ENCODE measurements at places on chromosomes 5 and 9. TPM values are rescaled to one million over a fixed set of nuclear protein-coding genes. Genes with fewer than 3 reads are reported as not detected.

GRCh38 chr5:77170-77501, 14.8 kb upstream of the PLEKHG4B start:
- DNase-seq, result no peak

DNA sequence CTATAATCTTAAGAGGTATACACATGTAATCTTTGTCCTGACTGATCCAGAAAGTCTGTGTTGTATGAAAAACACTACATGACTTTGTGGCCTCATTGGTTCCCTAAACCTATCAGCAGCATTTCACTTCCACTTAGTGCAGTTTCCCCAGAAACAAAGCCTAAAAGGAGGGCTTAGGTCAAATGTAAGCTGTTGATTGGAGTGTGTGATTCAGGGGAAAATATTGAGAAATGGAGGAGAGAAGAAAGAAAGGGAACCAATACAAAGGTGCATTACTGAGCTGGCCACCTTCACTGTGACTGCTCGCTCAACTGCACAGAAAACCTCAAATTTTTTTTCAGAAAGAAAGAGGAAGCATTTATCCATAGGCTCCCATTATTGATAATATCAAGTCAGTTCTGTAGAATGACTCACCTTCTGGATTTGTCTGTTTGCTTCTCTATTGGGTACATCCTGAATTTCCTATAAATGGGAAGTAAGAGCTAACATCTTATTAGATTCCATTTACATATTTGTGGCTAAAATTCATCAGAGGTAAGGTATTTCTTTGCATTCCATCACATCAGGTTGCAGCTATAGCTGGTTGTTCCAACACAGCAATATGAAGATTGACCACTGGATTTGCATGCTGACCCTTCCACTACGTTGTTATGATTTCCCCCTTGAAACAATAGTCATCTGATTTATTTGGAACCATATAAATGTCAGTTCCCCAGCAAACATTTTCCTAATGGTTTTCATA, 10.3 kb upstream of the FST start:
- no peak for DNase-seq

DNA sequence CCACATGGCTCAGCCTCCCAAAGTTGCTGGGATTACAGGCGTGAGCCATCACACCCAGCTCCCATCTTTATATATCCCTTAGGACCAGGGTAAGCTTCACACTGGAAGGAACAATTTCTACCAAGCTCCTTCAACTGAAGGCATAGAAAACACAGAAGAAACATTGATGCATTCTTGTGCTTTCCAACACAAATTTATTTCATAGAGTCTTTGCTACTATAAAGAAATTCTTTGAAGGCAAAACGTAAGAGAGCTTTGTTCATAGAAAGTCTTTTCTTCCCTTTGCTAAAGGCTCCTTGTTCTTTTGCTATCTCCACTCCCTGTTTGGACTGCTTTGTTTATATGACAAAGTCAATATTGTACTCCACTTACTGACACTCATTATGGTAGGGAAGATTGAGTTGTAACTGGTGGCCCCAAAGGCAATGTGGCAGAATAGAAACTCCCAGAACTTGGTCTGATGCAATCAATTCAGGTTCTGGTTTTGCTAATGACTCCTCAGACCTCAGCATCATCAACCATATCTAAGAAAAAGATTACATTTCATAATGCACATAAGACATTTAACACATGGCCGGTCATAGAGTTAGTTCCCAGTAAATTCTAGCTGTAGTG, 97.4 kb upstream of the CLINT1 start:
- DNase-seq, result no peak

DNA sequence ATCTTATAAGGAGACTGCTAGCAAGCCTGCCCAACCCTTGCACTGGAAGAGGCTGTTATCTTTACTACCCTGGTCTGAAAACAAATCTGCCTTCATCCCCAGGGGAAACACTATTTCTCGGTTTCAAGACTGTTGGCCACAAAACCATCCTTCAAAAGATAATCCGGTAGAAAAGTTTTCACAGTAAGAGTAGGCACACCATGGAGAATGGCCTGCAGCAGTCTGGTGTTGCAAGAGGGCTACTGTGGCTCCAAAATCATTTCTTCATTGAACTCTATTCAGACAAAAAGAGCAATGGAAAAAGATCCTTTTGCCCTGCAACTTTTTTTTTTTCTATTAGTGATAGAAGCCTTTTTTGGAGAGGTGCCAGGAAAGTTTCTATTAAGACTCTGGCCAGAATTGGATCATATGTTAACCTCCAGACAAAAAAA, 163.9 kb downstream of the ARHGEF28 start:
- DNase-seq, result peak; percentile 42

- DNase-seq, result no peak
Measured at GRCh38 chr5:58182287-58182841, 277.5 kb downstream of the PLK2 start.

- DNase-seq, result no peak
Measured at GRCh38 chr9:69314547-69314946, 10.5 kb upstream of the ENTREP1 start.

GRCh38 chr5:56352808-56353590, 119.9 kb upstream of the ANKRD55 start:
- DNase-seq, result no peak

Gene GDA
- not detected for total RNA-seq

DNA sequence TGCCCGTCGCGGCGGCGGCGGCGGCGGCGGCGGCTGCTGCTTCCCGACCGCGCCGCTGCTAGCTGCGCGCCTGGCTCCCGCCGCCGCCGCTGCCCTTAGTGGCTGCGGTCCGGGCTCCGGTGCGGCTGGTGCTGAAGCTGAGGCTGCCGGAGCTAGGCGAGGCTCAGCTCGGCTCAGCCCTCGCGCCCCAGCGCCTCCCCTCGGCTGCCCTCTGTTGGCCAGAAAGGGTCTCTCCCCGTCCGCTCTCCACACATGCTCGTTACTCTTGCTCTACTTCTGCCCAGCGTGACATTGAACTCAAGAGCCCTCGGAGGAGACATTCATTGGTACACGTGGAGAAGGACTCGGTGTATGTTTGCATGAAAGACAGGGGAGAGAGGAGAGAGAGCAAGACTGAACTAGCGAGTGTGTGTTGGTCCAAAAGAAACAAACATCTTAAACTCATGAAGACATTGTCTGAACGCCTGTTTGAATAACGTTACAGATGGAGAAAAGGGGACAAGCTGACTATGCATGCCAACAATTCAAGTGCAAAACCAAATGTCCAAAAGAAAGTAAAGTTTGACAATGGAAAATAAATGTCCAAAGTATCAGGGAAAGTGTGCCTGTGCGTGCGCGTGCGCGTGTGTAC, at the start of gene HCN1:
Gene HCN1, minus strand, starts transcription at position 175 of the 631 bp plus-strand sequence.
- DNase-seq, result peak; percentile 88

DNA sequence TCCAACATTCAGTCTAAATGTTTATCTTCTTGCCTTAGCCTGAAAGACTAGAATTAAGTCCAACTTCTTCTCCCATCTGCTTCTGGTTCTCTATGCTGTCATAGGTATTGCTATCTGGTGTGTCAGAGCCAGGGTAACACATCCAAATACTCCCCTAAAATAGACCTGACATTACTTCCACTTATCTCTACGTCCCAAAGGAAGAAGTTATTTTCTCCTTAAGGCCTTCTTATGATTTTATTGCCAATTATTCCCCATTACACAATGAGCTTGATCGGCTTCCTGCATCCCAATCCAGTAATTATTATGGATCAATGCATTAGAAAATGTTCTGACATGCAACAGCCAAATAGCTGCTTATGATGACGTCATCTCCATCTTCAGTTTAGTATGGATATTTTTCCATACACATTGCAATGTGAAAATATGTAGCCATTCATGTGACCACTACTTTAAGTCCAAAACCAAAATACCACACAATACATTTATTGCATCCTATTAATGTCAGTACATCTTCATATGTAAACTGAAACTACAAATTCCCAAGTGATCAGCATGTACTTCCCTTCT, 555.5 kb downstream of the MAT2B start:
- no peak for DNase-seq

Gene ZNF474
- 0.43 TPM for total RNA-seq

Gene PCDHGB7
- 14.8 TPM for total RNA-seq

- DNase-seq, result peak; percentile 8
Measured at GRCh38 chr9:68560071-68560844, 19.6 kb upstream of the TMEM252 start.

Gene IFNK
- total RNA-seq, result not detected

Gene LCNL1
- not detected for total RNA-seq

GRCh38 chr5:5387192-5387591, 35.3 kb upstream of the ICE1 start:
- DNase-seq, result no peak

DNA sequence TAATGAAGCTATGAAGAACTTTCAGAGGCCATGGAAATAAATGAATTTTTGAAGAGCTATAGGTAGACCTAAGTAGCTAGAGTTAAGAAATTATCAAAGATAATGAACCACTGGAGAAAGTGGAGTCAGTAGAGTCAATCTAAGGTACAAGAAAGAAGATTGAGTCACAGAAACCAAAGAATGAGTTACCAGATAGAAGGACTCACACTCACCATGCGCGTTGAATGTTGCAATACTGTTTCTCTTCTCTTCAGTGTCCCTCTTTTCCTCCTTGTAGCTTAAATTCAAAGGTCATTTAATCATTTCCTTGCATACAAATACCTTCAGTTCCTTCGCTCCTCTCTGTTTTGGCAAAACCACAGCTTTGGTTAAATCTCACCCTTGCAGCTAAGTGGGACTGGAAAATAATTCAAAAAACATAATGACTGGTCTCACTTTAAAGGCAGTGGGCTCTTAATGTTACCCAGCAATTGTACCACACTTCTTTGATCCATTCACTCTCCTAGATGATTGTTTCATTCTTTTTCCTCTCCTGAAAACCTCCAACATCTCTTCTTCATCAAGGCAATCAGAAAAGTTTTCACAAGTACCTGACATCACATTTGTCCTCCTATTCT, 58.3 kb downstream of the NIPBL start:
- DNase-seq, result peak; percentile 33

DNA sequence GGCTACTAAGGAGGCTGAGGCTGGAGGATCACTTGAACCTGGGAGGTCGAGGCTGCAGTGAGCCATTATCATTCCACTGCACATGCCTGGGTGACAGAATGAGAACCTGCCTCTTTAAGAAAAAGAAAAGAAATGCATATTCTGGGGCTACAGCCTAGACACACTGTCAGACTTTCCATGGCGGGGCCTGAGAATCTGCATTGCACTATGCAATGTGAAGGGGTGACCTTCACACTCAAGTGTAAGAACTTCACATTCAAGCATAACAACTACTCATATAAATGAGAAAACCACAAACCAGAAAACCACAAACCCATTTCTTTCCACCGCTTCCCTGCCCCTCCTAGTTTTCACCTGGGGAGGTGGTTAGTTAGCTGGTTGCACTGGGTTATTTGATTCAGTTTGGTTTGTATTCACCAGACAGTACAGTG, 18.0 kb upstream of the FBP2 start:
- DNase-seq, result no peak

Gene GRIN3A
- not detected for total RNA-seq

Gene MAMDC2
- total RNA-seq, result not detected

DNA sequence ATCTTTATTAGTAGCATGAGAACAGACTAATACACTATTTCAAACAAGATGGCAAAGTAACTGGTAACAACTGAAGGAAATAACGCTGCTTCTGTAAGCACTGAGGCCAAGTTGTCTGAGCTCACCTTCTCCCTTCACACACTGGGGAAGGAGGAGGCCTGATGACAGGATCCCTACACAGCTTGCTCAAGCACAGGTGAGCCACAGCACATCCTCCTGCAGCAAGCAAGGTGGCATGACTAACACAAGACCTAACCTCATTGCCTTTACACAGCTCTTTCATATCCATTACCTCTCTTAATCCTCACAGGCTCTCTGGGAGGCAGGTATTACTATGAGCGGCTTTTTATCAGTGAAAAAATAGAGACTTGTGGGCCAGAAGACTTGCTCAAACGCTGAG, 83.3 kb downstream of the ARL15 start:
- DNase-seq, result no peak

GRCh38 chr5:1827025-1827885, 26.0 kb downstream of the NDUFS6 start:
- no peak for DNase-seq

Gene SMIM33
- not detected for total RNA-seq

Gene IQGAP2
- not detected for total RNA-seq

DNA sequence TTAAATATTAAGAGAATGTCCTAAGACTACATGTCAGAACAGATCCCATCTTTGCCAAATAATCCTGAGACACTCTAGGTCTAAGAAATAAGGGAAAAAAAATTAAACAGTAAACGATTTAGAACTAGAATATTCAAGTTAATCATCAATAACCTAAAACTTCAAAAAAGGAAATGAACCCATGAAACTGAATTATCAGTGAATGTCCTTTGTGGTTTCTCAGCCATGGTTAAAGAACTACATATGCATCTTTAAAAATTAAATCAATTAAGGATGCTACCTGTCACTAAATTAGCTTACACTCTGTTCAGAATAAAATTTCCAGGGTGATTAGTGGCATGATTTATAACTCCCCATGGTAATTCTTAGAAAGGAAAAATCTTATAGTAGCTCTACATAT, 850.0 kb upstream of the C9orf72 start:
- no peak for DNase-seq

GRCh38 chr5:176371621-176372539, 6.6 kb downstream of the ARL10 start:
- DNase-seq, result no peak

All from GM23248 (cell line).